GF-D8 (cell line): ENCODE measurements at places on chromosomes 12 and 14.

DNA sequence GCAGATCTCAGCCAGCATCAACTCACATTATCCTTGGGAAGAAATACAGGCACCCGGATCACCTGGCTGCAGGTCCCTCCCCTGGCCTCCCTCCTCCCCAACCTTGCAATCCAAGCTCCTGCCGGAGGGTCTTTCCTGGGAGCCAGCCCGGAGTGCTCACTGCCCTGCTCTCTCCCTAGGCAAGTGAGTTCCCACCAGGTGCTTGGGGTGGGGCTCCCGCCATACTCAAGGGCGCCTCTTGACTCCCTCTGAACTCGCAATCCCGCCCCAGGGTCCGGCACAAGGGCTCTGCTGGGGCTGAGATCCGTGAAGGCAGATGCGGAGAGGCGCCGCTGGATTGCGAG lies 1.2 kb upstream of the CEP170B start:
- no peak for DNase-seq

DNA sequence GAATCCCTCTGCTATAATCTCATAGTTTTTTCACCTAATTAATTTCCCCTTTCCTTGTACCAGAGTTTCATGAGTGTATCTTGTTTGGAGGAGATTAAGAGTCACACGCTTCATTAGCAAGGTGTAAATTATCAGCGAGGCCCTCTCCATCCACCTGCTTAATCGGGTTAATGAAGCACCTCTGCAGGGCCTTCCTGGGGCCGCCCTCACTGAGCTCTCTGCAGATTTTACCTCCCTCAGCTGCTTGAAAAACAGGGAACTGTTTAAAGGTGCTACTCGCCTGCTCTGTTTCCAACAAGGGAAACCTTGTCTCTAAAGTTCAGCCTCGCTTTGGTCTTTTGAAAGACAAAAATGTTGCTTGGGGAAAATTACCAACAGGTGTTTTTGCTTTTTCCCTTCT lies 35.8 kb downstream of the OTX2 start:
- no peak for DNase-seq

DNA sequence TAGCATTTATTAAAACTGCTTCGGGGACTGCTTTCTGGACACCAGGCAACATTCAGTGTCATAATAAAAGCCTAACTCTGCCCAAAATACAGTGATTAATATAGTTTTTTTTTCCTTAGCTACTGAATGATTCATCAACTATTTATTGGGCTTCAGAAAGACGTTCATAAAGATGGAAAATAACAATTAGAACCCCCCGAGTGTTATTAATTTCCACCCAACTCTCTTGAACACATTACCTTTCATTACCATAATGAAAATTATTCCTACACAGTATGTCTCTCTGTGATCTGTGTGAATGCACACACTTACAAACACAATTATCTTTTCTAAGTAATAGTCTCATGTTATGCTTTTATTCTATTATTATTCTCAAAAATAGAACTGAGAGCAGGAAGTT lies 473.0 kb downstream of the ADAMTS20 start:
- no peak for DNase-seq

DNA sequence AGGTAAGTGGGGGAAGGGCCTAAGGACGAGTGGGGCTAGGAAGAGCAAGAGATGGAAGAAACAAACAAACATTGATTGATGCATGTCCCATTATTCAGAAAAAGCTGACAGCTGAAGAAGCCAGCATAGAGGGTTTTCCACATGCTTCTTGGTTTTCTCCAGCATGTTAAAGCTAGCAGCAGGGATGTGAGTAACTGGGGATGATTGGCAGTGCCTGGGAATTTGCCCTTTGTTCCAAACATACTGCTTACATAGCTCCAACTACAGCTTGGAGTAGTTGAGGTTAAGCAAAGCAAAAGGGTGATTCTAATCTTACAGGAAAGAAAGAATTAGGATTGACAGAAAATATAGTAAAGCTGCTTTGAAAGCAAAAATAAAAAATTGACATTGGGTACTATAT lies 68.0 kb upstream of the IFNG-AS1 start:
- no peak for DNase-seq

DNA sequence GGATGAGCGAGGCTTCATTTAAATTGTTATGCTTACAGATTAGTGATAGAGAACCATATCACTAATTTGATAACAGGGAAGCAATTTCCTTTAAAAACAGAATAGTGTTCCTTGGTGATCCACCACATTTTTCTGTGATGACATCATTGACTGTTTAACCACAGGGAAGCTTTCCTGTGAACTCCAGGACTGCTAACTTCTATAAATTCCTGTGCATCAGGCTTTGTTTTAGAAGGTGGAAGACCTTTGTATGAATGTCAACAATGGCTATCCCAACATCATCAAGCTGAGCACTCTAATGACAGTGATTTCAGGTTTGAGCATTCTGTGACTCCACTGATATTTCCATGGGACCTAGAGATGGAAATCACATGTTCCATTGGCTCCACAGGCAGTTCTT lies 177.1 kb downstream of the RMST start:
- no peak for DNase-seq

DNA sequence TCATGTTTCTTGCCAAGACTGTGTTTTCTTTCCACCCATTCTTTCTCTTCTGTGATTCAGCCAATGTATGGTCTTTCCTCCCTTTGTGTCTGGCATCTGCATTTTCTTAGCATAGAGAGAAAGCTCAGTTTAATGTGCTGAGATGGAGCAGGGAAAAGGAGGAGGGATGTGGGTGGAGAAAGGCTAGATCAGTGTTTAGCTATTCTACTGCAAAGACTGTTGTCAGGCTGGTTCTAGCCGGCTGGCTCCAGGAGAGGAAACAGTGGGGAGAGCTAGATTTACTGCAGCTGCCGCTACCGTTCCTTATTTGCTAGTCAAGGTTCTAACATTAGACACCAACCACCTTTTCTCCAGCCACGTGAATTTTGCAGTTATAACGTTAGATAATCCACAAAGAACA lies 5.2 kb upstream of the RIMKLB start:
- no peak for DNase-seq

DNA sequence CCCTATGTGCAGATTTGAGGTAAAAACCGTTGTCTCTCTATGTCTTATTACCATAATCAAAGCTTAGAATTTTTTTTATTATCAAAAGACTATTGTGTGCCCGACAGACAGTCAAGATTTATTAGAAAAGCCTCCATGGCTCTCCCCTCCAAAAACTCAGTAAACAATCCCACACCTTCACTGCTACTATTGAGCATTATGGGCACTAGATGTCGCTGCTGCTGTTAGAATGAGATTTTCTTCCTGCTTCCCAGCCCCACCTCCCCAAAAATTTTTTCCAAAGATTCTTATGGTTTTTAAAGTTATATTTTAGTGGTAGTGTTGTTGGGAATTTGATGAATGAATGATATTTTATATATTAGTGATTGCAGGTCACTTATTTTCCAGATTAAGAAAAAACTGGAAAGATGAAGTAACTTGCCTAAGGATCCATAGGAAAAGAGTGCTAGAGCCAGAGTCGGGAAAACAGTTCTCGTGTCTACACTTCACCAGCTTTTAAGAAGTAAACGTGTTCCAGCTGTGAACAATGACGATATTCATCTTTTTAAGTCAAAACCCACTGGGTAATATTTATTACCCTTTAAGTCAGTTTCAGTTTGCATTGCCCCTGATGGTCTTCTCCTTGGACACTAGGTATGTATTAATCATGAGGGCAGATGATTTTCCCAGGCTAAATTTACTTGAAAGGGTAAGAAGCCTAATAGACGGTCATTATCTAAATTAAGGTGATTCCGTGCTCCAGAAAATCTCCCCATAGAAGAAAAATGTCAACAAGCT lies 12.2 kb upstream of the FOXG1 start:
- no peak for DNase-seq
